ENCODE measurements at places on chromosomes 1 and 21.

DNA sequence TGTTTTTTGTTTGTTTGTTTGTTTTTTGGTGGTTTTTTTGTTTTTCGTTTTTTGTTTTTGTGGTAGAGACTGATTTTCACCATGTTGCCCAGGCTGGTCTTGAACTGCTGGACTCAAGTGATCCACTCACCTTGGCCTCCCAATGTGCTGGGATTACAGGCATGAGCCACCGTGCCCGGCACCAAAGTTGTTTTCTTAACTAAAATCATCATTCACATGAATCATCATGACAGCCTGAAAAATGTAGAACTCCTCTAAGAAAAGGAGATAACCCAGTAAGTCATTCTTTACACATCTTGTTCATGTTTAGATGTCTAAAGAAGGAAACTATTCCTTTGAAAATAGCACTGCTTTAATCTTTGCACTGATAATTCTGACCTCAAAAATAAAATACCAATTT is 37.5 kb downstream of the DISP1 start:
- no peak for DNase-seq

GRCh38 chr1:47002211-47002610 is 21.3 kb upstream of the CYP4X1 start:
- DNase-seq = no peak

DNA sequence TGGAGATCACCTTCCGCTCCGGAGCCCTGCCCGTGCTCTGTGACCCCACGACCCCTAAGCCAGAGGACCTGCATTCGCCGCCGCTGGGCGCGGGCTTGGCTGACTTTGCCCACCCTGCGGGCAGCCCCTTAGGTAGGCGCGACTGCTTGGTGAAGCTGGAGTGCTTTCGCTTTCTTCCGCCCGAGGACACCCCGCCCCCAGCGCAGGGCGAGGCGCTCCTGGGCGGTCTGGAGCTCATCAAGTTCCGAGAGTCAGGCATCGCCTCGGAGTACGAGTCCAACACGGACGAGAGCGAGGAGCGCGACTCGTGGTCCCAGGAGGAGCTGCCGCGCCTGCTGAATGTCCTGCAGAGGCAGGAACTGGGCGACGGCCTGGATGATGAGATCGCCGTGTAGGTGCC is 9.6 kb downstream of the SPATA46 start:
- DNase-seq = no peak

- no peak for DNase-seq
Measured at GRCh38 chr1:10782491-10783244, 13.8 kb downstream of the CASZ1 start.

DNA sequence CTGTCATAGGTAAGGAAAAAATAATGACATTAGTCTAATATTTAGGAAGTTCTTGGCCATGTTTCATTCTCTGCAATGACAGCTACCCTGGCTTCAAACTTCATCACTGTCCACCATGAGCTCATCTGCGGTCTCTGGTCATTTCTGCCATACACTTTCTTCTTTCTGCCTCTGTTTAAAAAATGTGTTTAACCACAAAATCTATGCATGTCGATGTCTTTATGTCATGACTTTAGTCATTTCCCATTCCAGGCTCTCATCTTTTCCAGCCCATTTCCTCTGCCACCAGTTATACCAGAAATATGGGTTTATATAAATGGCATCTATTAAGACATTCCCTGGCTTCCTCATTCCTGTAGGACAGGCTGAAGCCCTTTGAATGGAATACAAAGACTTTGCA is 68.5 kb upstream of the DUSP10 start:
- no peak for DNase-seq

GRCh38 chr1:152020849-152021248 is 16.0 kb downstream of the S100A11 start:
- no peak for DNase-seq

- no peak for DNase-seq
Measured at GRCh38 chr1:170730438-170730837, 66.5 kb downstream of the PRRX1 start.

GRCh38 chr1:62435231-62436038 is 1.4 kb upstream of the USP1 start:
- no peak for DNase-seq
